ENCODE measurements at places on chromosomes 3 and 15. TPM values are rescaled to one million over a fixed set of nuclear protein-coding genes. Genes with fewer than 3 reads are reported as not detected.

Gene ZNF660
- 0.18 TPM for total RNA-seq

Gene PTX3
- not detected for total RNA-seq

DNA sequence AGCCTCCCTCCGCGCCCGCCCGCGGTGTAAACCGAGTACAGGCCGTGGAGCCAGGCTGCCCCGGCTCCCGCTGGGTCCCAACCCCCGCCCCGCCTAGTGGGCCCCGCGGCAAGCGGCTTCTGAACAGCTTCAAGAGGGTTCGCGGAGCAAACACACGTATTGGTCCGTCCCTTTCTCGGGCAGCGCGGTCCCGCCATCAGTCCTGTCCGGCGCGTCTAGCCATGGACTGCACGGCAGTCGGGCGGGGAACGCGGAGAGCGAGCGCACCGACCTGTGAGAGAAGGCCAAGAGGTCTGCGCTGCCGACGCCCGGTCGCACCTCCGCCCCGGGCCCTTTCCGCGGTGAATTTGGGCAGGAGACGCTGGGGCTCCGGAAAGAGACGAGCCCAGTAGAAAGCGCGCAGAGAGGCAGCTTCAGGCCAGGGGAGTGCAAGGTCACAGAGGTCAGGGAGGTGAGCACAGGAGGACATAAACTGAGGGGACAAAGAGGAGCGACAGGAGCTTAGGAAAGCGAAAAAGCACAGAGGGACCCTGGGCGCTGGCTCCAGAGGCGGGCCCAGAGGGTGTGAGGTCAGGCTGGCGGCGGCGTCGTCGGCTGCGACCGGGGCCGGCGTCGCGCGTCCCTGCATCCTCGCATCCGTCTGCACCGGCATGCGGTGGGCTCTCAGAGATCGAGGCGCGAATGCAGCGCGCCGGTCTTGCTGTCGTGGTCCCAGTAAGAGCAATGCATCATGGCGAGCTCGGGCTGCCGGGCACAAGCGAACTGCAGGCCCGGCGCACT lies 1.8 kb downstream of the FOXL2 start:
- peak overlapping the region; percentile 42 for H3K4me3 ChIP-seq
- DNase-seq, result no peak
- H3K36me3 ChIP-seq, result peaks cover 2% of the 10 kb centered on the region
- peak overlapping the region; percentile 66 for H3K27ac ChIP-seq

DNA sequence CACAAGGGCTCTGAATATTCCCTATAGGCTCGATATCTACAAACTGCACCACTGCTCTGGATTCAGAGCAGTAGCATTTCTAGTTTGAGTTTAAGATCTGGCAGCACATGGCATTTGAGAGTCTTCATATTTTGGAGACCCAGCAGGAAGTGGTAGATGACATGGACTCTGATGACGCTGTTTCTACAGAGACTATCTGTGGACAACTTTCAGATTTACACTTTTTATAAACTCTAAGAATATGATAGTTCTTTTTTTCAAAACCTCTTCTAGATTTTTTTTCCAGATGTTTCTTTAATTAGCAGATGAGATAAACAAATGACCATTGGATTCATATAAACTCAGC lies 35.8 kb downstream of the ARMC8 start:
- H3K4me1 ChIP-seq, result peaks cover 31% of the 10 kb centered on the region
- no peak for DNase-seq
- peak overlapping the region; percentile 74 for H3K27ac ChIP-seq
- H3K27me3 ChIP-seq, result no peaks in the 10 kb centered on the region
- H3K36me3 ChIP-seq, result peaks cover 38% of the 10 kb centered on the region

DNA sequence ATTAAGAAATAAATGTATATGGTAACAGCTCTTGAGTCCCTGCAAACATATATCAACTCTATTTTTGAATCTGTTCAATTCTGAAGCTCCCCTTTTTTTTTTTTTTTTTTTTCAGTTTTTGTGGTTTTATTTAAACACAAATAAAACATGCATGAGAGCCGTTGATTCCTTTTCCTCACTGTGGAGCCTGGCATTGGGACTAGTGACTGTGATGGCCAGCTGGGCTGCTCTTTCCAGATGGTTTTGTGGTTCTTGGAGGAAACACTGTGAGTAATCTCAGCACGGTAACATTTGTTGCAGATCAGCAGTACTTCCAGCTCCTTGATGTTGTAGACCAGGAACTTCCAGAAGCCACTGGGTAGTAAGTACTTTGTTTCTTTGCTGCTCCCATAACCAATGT lies 15.9 kb downstream of the EMC7 start:
- DNase-seq, result no peak
- H3K4me3 ChIP-seq, result no peak overlapping the region
- no peak overlapping the region for H3K27ac ChIP-seq
- H3K27me3 ChIP-seq, result no peaks in the 10 kb centered on the region
- peaks cover 40% of the 10 kb centered on the region for H3K36me3 ChIP-seq

DNA sequence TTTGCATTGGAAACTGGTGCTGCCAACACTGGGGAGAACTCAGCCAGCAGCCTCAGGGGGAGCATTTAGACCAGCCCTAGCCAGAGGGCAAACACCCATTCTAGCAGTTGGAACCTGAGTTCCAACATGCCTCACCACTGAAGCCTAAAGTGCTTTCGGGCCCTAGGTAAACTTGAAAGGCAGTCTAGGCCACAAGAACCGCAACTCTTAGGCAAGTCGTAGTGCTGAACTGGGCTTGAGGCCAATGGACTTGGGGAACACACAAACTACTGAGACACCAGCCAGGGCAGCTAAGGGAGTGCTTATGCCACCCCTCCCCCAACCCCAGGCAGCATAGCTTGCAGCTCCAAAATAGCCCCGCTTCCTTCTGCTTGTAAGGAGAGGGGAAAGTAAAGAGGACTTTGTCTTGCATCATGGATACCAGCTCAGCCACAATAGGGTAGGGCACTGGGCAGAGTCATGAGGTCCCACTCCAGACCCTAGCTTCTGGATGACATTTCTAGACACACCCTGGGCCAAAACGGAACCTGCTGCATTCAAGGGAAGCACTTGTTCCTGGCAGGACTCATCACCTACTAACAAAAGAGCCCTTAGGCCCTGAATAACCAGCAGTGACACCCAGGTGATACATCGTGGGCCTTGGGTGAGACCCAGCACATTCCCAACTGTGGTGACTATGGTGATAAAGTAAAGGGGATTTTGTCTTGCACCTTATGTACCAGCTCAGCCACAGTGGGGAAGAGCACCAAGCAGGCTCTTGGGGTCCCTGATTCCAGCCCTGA lies 37.3 kb upstream of the TEX9 start:
- H3K4me1 ChIP-seq, result no peaks in the 10 kb centered on the region
- no peak overlapping the region for H3K27ac ChIP-seq
- no peak overlapping the region for H3K4me3 ChIP-seq
- peaks cover 5% of the 10 kb centered on the region for H3K27me3 ChIP-seq

GRCh38 chr3:114632757-114633424 lies 339.1 kb downstream of the TIGIT start:
- H3K4me3 ChIP-seq, result no peak overlapping the region
- no peak overlapping the region for H3K27ac ChIP-seq
- H3K27me3 ChIP-seq, result no peaks in the 10 kb centered on the region
- DNase-seq, result no peak
- H3K36me3 ChIP-seq, result peaks cover 2% of the 10 kb centered on the region
- no peaks in the 10 kb centered on the region for H3K4me1 ChIP-seq

- no peaks in the 10 kb centered on the region for H3K27me3 ChIP-seq
- peaks cover 46% of the 10 kb centered on the region for H3K4me1 ChIP-seq
- H3K27ac ChIP-seq, result peak overlapping the region; percentile 88
- DNase-seq, result no peak
- peak overlapping the region; percentile 87 for H3K4me3 ChIP-seq
- peaks cover 31% of the 10 kb centered on the region for H3K36me3 ChIP-seq
Measured at GRCh38 chr3:186571644-186572013, 1.1 kb downstream of the DNAJB11 start.

GRCh38 chr15:70714015-70714414 lies 49.3 kb downstream of the UACA start:
- H3K27me3 ChIP-seq, result peaks cover 15% of the 10 kb centered on the region
- peaks cover 5% of the 10 kb centered on the region for H3K4me1 ChIP-seq
- H3K27ac ChIP-seq, result no peak overlapping the region

GRCh38 chr3:181313335-181313734 lies 323.8 kb upstream of the DNAJC19 start:
- no peak for DNase-seq
- H3K4me3 ChIP-seq, result no peak overlapping the region
- H3K27me3 ChIP-seq, result no peaks in the 10 kb centered on the region
- no peaks in the 10 kb centered on the region for H3K4me1 ChIP-seq
- no peaks in the 10 kb centered on the region for H3K36me3 ChIP-seq

- no peak overlapping the region for H3K27ac ChIP-seq
- no peak for DNase-seq
- no peaks in the 10 kb centered on the region for H3K36me3 ChIP-seq
- H3K4me1 ChIP-seq, result peaks cover 15% of the 10 kb centered on the region
- no peaks in the 10 kb centered on the region for H3K27me3 ChIP-seq
Measured at GRCh38 chr15:52184721-52185120, 6.5 kb downstream of the GNB5 start.

DNA sequence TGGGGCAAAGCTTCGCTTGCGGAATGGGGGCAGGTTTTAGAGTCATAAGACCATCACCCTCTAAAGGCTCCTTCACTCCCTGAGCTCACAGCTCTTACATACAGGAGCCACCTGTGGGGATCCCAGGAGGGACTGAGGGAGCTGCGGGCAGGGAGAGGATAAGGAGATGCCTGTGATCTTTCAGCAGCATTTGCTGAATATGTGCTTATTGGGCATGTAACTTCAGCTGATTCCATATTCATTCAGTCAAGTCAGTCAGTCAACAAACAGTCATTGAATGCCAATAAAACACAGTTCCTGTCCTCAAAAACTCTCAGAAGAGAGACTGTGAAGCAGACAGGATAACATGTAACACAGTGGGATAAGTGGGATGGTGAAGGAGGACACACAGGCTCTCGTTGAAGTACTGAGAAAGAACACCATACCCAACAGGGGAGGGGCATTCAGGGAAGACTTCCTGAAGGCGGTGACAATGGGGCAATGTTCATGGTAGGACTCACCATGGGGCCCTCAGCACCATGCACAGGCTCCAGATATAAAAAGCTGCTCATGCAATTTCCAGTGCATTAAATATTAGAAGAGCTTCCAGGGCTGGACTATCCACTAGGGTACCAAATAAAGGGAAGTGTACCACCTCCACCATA lies 240.9 kb downstream of the UACA start:
- no peak overlapping the region for H3K27ac ChIP-seq
- H3K4me1 ChIP-seq, result peaks cover 15% of the 10 kb centered on the region
- peaks cover 2% of the 10 kb centered on the region for H3K36me3 ChIP-seq

DNA sequence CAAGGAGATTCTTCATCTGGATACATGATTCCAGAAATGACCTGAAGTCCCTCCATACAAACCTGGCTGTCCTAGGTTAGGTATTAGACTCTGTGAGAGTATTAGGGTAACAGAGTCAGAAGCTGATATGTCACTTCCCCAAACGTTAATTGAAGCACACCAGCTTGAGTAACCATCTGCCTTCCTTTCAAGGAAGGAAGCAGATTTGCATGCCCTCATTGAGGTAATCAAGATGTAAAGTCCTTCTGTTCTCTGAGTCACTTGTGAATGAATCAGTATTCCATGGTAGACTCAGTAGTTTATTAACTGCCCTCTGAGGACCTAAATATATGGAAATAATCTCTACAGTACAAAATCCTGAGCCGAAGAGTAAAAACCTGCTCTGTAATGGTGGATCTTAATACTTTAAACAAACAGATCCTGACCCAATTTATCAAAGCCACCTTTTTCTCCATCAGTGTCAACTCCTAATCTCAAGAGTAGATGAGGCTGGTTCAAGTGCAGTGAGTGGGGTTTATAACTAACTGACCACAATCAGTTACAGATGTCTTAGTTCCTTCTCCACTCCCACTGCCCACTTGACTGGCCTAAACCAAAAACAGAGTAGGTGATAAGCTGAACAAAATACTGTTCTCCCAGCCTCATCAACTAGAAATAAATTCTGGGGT lies 246.2 kb upstream of the CHRM5 start:
- H3K36me3 ChIP-seq, result no peaks in the 10 kb centered on the region
- H3K4me3 ChIP-seq, result no peak overlapping the region
- DNase-seq, result no peak
- H3K27ac ChIP-seq, result no peak overlapping the region
- no peaks in the 10 kb centered on the region for H3K27me3 ChIP-seq
- H3K4me1 ChIP-seq, result no peaks in the 10 kb centered on the region

- H3K27me3 ChIP-seq, result no peaks in the 10 kb centered on the region
- peaks cover 9% of the 10 kb centered on the region for H3K4me1 ChIP-seq
- DNase-seq, result no peak
- H3K27ac ChIP-seq, result no peak overlapping the region
- no peak overlapping the region for H3K4me3 ChIP-seq
Measured at GRCh38 chr3:184352149-184352785, 9.1 kb downstream of the CLCN2 start.

GRCh38 chr15:73849641-73850040 lies 23.7 kb upstream of the TBC1D21 start:
- peaks cover 32% of the 10 kb centered on the region for H3K27me3 ChIP-seq
- H3K4me3 ChIP-seq, result no peak overlapping the region
- no peaks in the 10 kb centered on the region for H3K36me3 ChIP-seq
- no peaks in the 10 kb centered on the region for H3K4me1 ChIP-seq
- no peak overlapping the region for H3K27ac ChIP-seq

- peaks cover 11% of the 10 kb centered on the region for H3K4me1 ChIP-seq
- H3K27me3 ChIP-seq, result peaks cover 57% of the 10 kb centered on the region
- no peak overlapping the region for H3K27ac ChIP-seq
- no peak for DNase-seq
- H3K36me3 ChIP-seq, result no peaks in the 10 kb centered on the region
- H3K4me3 ChIP-seq, result no peak overlapping the region
Measured at GRCh38 chr3:194102436-194102835, 33.5 kb upstream of the HES1 start.

DNA sequence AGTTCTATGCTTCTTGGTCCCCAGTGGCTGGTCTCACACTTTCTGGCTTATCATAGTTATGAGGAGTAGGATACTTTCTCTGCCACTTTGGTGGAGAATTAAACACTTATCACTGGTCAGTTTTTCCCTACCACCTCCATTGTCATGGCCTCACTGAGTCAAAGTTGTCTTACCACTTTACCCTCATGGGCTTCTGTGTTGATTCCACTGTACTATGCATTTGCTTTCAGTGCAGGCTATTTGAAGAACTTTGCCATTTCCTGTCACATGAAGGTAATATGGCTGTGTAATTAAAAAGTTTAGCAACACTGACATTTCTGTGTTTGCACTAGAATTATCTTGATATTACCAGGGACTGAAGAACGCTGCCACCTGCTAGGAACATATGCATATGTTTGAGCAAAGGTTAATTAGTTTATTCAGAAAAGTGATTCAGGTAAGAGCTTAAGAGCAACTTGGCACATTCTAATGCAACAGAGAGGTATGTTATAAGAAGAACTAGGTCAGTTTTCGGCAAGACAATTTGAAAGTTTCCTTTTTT lies 377.3 kb downstream of the PDCD6IP start:
- H3K27ac ChIP-seq, result no peak overlapping the region
- H3K4me3 ChIP-seq, result no peak overlapping the region
- no peaks in the 10 kb centered on the region for H3K27me3 ChIP-seq

DNA sequence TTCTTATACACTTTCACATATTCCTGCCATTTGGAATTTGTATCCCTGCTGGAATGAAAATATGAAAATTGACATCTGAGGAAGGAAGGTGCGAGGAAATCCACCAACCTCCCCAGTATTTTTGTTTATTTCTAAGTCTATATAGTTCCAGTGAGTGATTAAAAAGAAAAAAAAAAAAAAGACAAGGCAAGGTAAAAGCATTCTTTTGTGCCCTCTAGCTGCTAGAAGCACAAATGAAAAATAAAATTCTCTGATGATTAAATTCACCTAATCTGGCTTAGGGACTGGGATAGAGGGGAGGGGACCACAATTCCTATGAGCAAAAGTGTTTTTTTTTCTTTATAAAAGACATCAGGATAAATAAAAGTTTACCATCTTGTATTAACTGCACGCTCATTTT lies 370.9 kb downstream of the NR2F2 start:
- no peaks in the 10 kb centered on the region for H3K36me3 ChIP-seq
- H3K27ac ChIP-seq, result no peak overlapping the region
- DNase-seq, result no peak

Measured in activated CD8-positive, alpha-beta memory T cell treated with anti-CD3 and anti-CD28 coated beads, Interleukin-2, amount 10 ng/mL, durations not matched to agents 7 days and 5 days (primary cell).